AG08396 (cell line): ENCODE measurements at places on chromosomes 3 and 15.
A peak's percentile ranks its signal among the peaks of the same experiment; 100 is the strongest.

DNA sequence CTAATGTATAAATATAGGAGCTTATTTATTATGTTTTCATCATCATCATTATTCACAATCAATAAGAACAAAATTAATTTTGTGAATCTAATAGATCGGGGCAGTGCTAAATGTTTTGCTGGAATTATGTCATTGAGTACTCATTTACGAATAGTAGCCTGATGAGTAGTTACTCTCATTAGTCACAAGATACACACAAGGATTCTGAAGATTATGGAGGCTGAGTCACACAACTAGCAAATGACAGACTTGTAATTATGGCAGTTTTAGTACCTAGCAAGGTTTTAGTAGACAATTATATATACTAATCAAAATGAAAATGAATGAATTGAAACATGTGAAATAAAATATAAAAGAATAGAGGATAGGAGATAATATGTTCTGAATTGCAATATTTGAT lies 954.2 kb downstream of the CADM2 start:
- no peak for DNase-seq

- DNase-seq, result no peak
These were observed 5.0 kb downstream of the CHCHD4 start for GRCh38 chr3:14119651-14120050.

- no peak for DNase-seq
These were observed at the start of gene LHFPL4 for GRCh38 chr3:9553021-9553947. LHFPL4 (minus strand) TSS chr3:9553822; CDS start chr3:9552679, 1,143 bp downstream.

GRCh38 chr15:33644304-33644703 lies 324.0 kb upstream of the CHRM5 start:
- no peak for DNase-seq

GRCh38 chr3:1766384-1766783 lies 332.3 kb upstream of the CNTN4 start:
- no peak for DNase-seq

- DNase-seq, result no peak
These were observed 674 bp downstream of the SERP1 start for GRCh38 chr3:150545419-150546225.

DNA sequence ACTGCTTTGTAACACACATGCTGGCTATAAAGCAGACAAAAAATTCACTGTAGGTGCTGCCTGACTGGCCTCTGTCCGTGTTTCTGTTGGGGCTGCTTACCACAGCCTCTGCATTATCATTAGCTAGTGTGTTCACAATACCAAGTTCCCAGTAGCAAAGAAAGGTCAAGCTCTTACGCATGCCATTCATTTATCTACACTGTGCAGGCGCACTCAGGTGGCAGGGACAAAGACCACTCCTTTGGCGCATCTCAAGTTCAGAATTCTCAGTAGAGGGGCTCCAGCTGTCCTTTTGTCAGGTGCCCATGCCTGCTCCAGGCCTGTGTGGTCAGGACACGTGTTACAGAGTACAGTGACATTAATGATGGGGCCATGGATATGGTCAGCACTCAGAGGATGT lies 22.3 kb downstream of the MLH1 start:
- no peak for DNase-seq

DNA sequence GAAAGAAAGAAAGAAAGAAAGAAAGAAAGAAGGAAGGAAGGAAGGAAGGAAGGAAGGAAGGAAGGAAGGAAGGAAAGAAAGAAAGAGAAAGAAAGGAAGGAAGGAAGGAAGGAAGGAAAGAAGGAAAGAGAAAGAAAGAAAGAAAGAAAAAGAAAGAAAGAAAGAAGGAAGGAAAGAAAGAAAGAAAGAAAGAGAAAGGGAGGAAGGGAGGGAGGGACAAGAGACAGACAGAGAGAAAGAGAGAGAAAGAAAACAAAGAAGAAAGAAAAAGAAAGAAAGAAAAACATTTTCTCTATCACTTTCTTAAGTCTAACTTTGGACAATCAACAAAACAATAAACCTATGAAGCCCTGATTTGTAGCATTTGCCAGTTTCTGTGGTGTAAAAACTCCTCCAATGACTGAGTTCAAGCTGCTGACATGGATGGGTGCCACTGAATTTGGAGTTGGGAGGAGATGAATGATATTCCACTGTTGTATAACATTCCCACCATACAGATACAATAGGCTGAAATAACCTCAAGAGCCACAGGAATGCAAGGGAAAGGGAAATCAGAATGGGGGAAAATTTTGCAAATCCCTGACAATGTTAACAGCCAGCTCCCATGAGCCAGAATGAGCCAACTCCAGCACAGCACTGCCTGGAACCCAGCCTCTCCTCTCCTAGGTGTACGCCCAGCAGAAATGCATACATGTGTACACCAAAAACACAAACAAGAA lies 15.0 kb upstream of the RTP3 start:
- DNase-seq, result no peak

DNA sequence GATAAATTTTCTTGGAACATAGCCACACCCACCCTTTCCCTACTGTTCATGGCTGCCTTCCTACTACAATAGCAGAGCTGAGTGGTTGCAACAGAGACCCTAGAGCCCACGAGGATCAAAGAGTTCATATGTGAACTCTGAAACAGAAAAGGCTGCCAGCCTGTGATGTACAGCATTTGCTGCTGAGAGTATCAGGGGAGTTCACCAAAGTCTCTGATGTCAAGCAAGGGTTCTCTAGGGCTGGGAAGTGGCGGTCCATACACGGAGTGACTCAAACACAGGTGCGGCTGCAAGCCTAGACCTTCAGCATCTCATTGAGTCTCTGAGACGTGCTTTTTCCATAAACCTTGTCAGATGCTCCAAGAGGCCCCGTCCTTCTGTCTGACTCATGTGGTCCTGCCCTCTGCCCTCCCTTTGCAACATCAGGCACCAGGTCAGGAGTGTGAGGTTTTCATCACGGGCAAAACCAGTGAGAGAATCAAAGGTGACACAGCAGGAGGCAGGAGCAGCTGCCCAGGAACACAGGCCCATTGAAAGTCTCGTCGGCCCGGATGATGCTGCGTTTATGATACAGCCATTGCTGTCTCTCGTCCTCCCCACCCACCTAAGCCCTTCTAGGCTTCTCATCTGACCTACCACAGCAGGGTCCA lies 42.9 kb downstream of the PCSK6 start:
- no peak for DNase-seq

GRCh38 chr3:191369616-191370010 lies 39.3 kb upstream of the UTS2B start:
- no peak for DNase-seq

DNA sequence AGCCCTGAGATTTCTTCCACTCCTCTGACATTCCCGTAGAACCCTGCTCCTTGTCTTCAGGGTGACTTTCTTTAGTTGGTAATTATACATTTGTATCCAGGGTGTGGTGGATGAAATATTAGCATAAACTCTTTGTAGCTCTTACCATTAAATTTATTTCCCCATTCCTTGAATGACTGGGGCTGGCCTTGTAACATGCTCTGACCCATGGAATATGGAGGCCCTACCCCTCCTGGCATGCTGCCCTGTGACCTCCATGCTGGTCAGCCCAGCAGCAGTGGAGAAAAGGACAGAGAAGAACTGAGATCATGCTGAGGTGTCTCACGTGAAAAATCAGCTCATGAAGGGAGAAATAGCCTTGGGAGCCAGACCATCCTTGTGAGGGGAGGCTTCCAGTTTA lies 96.1 kb upstream of the PROK2 start:
- DNase-seq, result no peak

DNA sequence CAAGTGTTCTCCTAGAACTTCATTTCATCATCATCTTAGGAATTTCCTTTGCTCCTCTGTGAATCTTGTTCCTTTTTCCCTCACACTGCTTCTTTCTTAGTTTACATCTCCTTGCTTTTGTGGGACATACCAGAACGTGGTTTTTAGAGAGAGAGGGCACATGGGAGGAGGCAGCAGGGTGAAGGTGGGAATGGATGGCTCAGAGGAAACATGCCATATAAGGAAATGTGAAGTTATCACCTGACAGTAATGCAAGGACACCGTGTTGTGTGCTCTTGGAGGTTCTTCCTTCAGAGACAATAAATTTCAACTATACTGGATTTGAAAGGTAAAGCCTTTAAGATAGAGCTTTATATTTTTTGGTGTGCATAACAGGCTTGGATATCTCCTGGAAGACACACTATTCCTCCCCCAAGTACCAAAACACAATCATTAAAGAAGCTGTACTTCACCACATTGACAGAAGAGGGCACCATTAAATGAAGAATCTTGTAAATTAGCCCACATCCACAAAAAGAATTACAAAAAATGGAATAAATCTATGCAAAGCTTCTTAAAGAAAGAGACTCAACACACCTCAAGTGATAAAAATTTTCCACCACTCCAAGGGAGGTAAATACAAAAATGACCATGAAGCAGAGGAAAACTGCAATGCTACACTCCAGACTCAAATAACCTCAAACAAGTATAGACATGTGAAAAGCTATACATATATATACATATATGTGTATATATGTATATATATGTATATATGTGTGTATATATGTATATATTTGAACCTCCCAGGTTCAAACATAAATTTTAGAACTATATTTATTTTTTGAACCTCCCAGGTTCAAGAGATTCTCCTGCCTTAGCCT lies 26.1 kb downstream of the RPL39L start:
- DNase-seq, result peak; percentile 8

- no peak for DNase-seq
These were observed 38.7 kb downstream of the CHST2 start for GRCh38 chr3:143158014-143158988.

DNA sequence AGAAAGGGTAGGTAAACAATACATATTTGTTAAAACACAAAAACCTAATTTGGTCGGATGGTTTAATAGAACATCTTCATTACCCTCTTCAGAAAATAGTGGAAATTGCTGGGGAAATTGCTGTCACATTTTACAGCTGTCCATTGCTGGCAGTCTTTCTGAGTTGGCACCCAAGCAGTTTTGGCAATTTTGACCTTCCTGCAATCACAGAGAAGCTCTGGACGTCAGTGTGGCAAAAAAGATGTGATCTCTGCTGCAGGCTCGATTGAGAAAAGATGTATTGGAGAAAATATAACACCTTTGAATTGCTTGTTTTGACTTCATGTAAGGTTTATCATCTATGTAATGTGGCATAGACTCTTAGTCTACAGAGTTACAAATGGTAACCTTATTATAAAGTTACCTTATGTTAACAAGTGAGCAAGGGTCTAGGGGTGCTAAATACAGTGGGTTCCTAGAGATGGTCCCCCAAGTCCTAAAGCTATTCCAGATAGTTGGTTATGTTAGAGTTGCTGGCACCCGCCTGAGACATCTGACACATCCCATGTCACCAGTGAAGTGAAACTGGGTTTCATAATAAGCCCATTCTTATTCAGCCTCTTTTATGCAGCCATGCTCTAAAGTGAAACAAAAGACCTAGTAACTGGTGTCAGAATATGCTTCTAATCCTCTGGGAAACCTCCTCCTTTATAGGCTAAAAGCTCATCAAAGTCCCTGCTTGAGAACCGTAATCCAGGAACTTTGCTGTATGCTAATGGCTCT lies 14.0 kb downstream of the UBE2E1 start:
- no peak for DNase-seq

- no peak for DNase-seq
These were observed 28.9 kb downstream of the PRICKLE2 start for GRCh38 chr3:64196236-64196929.

GRCh38 chr3:95705786-95706418 lies 1108.5 kb upstream of the EPHA6 start:
- no peak for DNase-seq

DNA sequence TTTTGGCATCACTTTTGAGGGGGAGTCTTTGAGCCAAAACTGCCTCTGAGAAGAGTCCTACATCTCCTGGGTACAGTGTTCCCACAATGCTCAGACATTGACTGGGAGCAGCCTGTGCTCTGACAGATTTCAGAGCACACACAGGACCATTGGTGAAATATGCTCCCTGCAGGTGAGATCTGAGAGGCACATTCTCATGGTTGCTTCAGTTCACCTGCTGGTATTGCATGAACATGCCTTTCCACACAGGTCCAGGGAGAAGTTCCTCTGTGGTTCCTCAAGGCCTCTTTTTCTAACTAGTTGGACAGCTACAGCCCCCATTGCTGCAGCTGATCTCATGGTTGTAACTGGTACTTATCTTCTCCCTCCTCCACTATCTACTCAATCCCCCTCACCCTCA lies 37.0 kb downstream of the FOXL2 start:
- DNase-seq, result no peak

- no peak for DNase-seq
These were observed 196.3 kb downstream of the MEIS2 start for GRCh38 chr15:36903922-36904556.

DNA sequence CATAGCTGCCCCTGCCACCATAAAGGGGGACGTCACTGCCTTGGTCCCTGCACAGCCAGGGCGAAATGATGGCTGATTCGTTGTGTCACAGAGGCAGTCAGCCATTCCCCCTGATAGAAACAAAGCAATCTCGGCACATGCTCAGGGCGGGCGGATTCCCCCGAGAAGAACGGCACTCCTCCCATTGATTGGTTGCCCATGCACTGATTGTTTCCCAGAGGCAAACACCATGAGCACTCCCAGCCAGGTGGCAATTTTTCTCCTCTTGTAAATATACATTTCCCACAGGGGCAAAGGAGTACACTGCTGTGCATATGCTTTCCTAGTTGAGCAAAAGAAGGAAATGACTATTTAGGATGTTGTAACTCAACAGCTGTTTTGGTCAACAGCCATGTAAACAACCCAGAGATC lies 56.5 kb downstream of the KY start:
- DNase-seq, result no peak

DNA sequence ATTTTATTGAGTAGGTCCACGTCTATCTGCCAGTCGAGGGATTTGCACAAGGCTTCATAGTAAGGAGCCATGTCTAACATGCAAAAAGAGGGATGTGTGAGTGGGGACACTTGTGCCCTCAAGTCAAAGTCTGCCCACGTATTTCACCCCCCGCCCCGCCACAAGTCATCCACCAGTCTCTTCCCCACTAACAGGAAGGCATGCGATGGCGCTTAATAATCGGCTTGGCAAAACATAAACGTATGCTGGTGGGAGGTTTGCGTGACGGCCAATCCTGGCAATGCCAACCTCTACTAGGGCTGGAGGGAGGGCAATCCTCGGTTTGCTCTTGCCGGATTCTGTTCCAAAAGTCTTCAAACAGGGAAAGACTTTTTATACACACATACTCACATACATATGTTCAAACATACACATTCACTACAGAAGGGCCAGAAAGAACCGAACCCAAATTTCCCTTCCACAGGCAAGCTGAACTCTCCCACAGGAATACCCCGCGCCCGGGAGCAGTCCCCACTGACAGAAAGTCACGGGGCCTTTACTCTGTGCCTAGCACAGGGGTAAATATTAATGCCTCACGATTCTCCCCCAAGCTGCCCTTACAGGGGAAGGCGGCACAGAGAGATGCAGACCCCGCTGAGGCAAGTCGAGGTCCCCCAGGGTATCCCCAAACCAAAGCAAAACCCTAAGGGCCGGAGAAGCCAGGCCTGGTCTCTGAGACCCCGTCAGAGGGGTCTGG lies 675 bp downstream of the PSMD6 start:
- DNase-seq, result no peak
